Ovary (tissue), 10 donors: ENCODE measurements at places on chromosomes 7 and 10. TPM values are rescaled to one million over a fixed set of nuclear protein-coding genes. Genes with fewer than 3 reads are reported as not detected.

SPDYE18 gene
- 2.1 TPM for total RNA-seq

DNA sequence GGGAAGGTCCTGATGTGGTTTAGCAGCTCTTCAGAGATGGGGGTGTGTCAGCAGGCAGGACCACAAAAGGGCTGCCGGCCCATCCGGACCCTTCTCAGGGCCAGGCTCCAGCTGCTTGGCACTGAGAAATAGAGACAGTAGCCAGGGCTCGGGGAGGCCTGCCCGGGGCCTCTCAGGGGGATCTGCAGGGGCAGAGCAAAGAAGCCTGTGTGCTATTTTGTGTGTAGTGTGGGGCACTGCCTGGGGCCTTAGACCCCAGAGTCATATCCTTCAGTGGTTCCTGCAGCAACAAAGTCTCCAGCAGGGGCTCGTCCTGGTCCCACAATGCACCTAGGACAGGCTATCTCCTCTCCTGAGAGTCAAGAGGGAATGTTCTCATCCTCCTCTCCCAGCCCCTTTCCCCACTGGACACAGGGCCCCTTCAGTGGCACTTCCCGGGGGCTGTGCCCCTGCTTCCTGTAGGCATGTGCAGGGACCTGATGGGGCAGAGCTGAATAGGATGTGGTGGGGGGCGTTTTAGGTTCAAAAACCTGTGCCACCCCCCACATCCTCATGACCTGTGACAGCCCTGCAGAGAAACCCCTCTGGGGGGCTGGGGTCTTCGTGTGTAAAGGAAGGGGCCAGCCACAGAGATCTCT, 159.5 kb upstream of the RHEB start:
- no peak for DNase-seq
- no peaks in the 10 kb centered on the region for H3K36me3 ChIP-seq
- no peak overlapping the region for H3K27ac ChIP-seq
- H3K4me1 ChIP-seq = peaks cover 2% of the 10 kb centered on the region
- no peaks in the 10 kb centered on the region for H3K27me3 ChIP-seq

GRCh38 chr7:79681454-79681853, 228.0 kb upstream of the MAGI2 start:
- no peaks in the 10 kb centered on the region for H3K27me3 ChIP-seq
- H3K27ac ChIP-seq = no peak overlapping the region
- no peaks in the 10 kb centered on the region for H3K36me3 ChIP-seq
- H3K4me3 ChIP-seq = no peak overlapping the region

DNA sequence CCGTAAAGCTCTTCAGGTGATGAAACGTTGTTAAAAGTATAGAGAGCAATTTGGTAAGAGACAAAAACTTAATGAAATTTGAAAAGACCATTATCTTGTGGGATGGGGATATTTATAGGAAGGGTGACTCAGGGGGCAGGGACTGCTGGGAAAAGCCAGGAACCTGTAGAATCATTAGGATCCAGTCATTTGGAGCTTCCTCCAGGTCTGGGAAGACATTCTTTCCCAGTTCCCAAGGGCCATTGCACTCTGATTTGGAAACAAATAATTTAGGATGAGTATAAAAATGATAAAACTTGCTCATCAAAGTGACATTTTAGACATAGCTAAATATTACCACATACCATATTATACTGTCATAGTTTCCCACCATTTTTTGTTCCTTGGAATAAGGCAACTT, 143.9 kb downstream of the PFKFB3 start:
- no peak for DNase-seq
- H3K36me3 ChIP-seq = no peaks in the 10 kb centered on the region
- no peak overlapping the region for H3K27ac ChIP-seq
- no peaks in the 10 kb centered on the region for H3K4me1 ChIP-seq
- no peak overlapping the region for H3K4me3 ChIP-seq

GRCh38 chr10:84358743-84359142, 30.4 kb downstream of the CCSER2 start:
- H3K4me1 ChIP-seq = peaks cover 4% of the 10 kb centered on the region
- H3K36me3 ChIP-seq = no peaks in the 10 kb centered on the region
- no peak overlapping the region for H3K27ac ChIP-seq
- no peaks in the 10 kb centered on the region for H3K27me3 ChIP-seq
- H3K4me3 ChIP-seq = no peak overlapping the region

DNA sequence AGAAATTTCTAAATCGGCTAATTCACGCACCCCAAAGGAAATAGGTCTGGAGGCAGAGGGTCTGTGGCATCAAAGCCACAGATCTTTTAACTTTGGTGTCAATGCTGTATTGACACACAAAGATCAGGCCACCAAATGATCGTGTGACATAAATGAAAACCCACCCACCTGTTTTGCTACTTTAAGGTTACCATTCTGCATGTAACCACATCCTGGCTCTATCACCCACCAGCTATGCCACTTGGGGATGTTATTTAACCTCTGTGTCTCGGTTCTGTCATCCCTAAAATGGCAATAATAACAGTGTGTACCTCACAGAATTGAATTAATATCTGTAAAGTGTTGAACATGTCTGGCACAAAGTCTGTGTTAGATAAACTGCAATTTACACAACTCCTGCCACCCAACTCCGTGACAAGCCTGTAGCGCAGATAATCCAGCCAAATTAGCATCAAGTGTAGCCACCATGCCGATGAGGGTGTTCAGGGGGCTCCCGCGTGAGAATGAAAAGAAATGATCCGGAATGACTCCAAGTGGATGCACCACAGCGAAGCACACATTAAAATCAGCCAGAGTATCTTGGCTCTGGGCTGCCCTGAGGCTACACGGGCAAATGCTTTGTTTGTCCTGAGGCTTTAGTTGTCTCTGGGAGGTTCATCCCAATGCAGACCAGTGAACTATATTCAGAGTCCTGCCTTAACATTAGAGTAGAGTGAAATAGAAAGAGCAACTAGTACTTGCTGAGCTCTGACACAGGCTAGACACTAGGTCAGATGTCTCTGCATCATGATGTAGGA, 158.4 kb upstream of the NEBL start:
- peaks cover 1% of the 10 kb centered on the region for H3K4me1 ChIP-seq
- no peaks in the 10 kb centered on the region for H3K36me3 ChIP-seq
- H3K27me3 ChIP-seq = no peaks in the 10 kb centered on the region
- no peak for DNase-seq

DNA sequence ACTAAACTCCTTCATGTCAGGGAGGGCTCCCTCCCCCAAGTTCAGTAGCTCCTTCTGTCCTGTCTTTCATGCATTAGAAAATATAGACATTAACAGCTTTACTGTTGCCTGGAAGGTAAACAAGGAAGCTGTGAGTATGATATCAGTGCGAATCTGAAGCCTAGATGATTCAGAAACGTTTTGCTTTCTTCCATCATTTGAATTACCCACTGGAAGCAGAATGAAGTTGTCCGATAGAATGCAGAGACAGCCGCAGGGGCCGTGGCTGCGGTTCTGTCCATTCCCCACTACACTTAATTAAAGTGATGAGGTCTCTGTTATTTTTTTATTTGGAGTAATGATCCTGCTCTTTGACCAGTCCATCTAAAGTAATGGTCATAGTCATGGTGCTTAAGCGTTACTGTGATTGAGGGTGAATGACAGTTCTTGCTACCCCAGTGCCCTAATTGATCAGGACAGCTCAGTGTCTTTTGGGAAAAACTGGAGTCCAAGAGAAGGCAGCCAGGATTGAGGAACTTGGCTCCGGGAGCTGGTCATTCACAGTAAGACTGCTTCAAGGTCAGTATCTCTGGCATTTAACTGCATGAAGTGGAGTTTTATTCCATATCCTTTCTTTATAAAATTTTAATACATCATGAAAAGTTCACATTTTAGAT, 69.9 kb downstream of the PTPRE start:
- no peak overlapping the region for H3K4me3 ChIP-seq
- H3K27ac ChIP-seq = no peak overlapping the region
- no peak for DNase-seq
- H3K27me3 ChIP-seq = no peaks in the 10 kb centered on the region

DNA sequence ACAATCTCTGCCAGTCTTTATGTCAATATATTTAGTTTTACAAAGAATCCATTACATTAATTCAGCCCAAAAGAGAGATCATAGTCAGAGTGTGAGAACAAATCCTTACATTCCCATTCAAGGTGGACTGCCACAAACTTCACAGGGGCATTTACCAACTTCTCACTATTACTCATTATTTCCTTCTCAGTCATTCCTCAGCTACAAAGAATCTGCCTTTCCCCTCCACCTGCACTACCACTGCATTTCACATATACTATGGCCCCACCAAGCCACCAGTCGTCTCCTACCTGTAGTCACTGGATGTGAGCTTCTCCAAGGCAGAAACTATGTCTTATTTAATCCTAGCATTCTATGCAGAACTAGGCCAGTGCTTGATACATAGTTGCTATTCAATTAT, 94.3 kb downstream of the USP6NL start:
- H3K4me3 ChIP-seq = no peak overlapping the region
- H3K27ac ChIP-seq = no peak overlapping the region
- no peaks in the 10 kb centered on the region for H3K36me3 ChIP-seq
- H3K4me1 ChIP-seq = no peaks in the 10 kb centered on the region
